ENCODE measurements at places on chromosomes 6 and 20.

DNA sequence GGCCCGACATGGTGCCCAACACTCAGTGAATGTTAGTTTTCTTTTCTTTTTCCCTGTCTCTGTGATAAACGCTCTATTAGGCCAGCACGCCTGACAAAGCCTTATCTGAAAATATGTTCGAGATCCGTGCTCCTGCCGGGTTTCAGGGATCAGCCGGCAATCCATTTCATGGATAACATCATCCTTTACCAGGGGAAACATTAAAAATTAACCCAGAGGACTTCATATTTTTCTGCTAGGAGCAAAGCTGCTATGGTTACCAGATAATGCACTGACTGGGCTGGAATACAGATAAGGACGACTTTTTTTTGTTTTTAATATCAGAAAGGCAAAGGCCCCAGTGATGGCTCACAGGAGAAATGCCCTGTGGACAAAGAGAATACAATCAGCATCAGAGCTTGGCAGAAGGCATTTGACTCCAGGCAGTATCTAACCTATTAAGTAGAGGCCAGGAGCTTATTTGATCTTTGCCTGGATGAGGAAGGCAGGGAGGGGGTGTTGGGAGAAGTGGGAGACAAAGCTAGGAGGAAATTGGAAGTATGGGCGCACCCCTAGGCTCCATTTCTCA lies 482.0 kb upstream of the CHD6 start:
- no peak for DNase-seq

DNA sequence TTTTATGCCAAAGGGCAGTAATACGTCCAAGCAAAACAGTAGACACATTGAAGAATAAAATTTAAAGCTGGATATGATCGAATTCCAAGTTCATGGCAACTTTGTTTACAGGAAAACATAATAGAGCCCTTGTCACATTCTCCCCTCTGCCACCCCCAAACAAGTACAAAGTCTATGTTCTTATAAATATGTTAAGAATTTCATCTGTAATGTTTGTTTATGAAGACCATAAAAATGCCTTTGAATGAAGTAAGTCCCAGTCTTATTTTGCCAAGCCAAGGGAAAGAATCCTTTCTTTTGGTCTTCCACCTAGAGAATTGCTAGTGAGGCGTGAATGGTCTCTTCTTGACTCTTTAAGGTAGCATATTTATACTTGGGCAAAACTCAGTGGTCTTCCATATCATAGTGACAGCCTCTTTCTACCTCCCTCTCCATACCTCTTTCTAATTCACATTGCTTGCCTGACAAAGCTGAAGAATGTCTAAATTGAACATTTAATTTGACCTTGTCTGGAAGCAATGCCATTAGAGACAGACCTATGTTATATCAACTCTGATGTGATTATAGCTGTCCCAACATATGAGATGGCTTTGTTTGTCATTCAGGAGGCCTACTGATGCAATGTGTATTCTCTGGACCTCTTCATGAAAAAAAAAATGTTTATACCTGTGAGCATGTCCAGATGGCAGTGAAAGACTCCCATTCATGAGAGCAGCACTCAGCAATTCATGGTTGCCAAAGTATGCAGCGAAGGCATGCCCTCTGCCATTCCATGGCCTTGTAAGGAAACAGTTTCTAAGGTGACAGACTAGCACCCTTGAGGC lies 70.6 kb upstream of the CCN2 start:
- no peak for DNase-seq

DNA sequence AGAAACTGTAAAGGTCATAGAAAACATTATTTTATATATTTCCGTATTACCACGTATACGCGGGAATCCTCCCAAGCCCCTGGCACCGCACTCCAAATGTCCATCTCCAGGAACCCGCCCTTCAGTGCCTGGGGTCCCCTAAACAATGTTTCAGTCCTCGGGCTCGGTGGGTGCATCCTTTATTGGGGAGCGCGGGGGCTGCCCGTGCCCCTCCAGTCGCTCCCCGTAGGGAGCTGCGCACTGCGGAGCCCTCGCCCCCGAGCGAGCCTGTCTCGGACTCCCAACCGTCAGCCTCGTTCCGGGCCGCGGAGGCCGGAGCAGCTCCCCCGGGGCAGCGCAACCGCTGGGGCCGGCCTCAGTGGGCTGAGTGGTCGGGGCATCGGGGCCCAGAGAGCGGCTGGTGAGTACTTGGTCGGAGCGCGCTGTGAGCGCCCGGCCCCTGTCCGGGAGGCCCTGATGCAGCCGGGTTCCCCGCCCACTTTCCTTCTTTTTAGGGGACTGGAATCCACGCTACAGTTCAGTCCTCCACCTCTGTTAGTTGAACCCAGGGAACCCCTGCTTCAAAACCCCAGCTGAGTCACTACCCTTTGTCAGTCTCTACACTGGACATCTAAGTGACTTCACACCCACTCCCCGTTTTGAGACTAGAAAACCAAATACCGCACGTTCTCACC lies at the start of gene DNAH8:
TSS of gene DNAH8 (plus strand) at position 296 of the 674 bp plus-strand sequence. CDS start 7,499 bp downstream, outside the sequence.
- DNase-seq, result no peak

GRCh38 chr6:75430631-75431325 lies 62.8 kb downstream of the FILIP1 start:
- DNase-seq, result no peak

DNA sequence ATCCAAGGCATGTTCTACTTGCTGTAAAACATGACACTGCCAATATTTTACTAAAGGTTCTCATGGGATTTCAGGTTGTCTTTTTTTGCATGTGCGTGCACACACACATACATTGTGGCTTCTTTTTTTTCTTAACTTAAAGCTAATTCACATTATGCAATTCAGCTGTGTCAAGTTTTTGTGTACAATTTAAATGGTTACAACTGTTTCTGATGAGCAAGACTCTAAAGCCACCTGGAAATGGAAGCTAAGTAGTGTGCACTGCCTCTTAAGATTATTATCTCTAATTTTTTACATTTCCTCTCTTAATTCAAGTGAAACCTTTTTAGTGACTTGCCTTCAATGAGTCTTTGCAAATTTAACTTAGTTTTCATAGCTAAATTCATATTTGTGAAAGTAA lies 75.3 kb downstream of the TULP4 start:
- peak; percentile 16 for DNase-seq

GRCh38 chr6:105620878-105621277 lies 218.0 kb upstream of the PREP start:
- no peak for DNase-seq

GRCh38 chr6:20269181-20269580 lies 56.9 kb upstream of the MBOAT1 start:
- DNase-seq, result no peak

DNA sequence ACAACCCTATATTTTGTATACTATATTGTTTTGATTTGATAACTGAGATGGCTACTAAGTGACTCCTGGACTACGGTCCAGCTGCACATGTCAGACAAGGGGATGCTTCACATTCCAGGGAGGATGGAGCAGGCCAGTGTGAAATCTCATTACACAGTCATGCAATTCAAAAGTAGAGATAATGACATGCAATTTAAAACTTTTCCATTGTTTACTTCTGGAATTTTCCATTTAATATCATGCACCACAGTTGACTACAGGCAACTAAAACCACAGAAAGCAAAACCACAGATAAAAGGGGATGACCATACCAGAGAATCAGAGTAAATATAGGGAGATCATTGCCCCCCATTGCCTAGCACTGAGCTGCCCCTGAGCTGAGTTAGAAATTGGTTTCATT lies 366.4 kb downstream of the BTBD9 start:
- no peak for DNase-seq

DNA sequence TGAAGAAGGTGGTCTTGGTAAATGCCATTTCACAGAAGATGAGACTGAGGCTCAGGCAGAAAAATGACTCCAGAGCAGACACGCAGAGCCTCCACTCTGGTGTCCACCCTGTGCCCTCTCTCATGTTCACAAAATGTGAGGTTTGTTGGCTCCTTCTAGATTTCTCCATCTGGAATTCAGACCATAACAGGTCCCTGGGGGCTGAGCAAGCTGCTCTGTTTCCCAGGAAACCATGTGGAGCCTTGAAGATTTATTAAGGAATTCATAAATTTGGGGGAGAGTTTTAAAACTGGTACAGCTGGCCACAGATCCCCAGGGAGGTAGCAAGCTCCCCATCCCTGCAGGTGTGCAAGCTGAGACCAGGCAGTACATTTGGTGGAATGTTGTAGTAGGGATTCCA lies 38.8 kb upstream of the SIRPA start:
- DNase-seq, result no peak

- DNase-seq, result no peak
These were observed 162.2 kb downstream of the NKAIN2 start for GRCh38 chr6:123965894-123966293.

GRCh38 chr6:24988562-24988961 lies 52.8 kb upstream of the RIPOR2 start:
- peak; percentile 87 for DNase-seq

DNA sequence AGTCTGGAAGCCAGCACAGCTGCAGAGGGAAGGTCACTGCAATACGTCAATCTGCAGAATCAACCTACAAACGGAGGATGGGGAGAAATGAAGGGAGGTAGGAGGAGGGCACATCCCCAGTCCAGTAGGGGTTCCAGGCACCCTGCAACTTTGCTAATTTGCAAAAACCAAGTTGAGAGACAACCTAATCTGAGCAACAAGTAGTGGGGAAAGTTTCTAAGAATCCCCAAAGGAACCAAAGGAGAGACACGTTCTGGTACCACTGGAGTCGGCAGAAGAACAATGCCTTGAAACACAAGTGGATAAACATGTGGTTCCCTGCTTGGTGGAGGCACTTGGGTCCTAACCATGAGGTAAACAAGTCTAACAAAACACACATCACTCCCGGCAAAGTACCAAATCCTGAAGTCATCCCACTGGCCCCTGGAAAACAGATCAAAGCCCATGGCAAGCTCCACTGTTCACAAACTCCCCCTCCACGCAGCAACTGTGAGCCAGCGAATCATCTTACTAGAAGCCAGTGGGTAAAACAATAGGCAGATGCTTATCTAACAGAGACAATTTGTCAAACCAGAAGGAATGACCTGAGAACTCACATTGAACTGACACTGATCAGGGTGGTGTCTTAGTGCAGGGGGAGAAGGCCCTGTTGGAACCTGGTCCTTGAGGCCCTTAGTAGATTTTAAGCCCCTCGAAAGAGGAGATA lies 4.7 kb downstream of the MRPS18A start:
- DNase-seq, result no peak

- DNase-seq, result no peak
These were observed 1024.3 kb upstream of the EPHA7 start for GRCh38 chr6:94443701-94444100.

GRCh38 chr6:151056230-151056907 lies 183.4 kb upstream of the AKAP12 start:
- DNase-seq, result no peak

DNA sequence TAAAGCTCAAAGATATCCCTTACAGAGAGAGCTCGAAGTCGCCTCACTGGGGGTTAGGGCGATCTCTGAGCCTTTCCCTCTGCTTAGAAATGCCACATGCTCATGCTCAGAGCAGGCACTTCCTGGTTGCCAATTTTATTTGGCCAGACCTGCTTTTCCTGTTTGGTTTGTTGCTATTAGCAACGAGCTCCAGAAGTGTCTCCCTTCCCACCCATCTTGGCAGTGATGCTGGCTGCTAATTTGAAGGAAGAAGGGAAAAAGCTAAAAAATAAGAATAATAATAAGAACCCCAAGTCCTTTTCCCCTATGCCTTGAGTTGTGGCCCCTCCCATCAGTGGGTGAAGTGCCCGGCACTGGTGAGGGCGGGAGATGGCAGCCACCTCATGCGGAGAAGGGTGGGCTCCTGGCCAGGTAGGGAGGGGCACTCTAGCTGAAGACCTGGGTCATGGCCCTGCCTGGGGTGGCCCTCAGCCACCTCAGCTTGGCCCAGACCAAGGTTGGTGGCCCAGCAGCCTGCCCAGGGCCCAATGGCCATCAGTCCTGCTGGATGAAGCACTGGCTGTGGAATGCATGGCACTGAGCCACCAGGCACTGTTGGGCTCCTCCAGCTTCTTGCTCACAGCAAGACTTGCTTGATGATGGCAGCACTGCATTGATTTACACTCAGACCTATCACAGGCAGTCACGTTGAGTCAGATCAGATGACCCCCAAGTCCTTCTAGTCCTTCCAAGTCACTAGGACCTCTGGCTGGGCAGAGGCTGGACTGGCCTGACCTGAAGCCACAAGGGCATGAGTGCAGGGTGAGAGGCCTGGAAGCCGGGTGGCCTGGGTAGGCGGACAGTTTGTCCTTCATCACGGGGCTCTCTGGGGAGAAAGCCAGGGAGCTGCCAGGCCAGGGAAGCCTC lies 79.0 kb downstream of the SYNJ2 start:
- peak; percentile 15 for DNase-seq

GRCh38 chr6:167798453-167798852 lies 28.3 kb upstream of the AFDN start:
- DNase-seq, result no peak

- DNase-seq, result no peak
These were observed 18.0 kb downstream of the HFE start for GRCh38 chr6:26105109-26105730.

DNA sequence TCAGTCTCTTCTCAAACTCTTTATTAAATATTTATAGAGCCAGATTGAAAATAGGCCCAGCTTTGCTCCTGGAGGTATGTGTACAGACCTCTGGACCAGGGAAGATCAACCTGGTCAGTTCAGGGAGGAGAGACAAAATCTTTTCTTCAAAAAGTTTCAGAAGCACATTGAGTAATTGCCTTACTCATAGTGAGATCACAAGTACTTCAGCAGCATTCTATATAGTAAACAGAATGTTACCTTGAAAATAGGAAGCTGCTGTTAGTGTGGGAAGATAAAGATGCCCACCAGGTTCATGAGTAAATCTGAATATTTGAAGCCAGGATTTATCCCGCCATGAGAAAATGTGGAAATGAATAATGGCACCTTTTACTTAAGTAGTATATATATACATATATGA lies 665.9 kb upstream of the CITED2 start:
- DNase-seq, result no peak

GRCh38 chr6:32622545-32623401 lies 14.4 kb upstream of the HLA-DQA1 start:
- no peak for DNase-seq

GRCh38 chr6:91782802-91783201 lies 1195.9 kb upstream of the MAP3K7 start:
- no peak for DNase-seq

DNA sequence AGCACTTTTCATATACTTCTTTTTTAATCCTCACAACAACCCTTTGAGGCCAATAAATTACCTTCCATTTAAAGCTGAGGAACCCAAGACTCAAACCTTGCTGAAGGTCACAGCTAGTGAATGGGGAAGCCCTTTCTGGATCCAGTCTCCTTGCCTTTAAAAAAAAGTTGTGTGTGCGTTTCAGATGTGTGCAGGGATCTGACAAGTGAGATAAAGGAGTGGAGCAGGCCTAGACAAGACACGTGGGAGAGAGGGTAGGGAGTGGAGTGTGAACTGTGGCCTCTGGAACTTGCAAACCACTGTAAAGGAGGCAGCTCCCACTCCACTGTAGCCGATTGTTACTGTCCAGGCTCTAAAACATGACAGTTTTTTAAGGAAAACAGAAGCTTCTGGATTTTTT lies 1.9 kb downstream of the KLHL32 start:
- DNase-seq, result no peak
